ENCODE measurements at places on chromosomes 1 and 21.

- peak; percentile 70 for DNase-seq
These were observed 927 bp downstream of the WNT9A start for GRCh38 chr1:227946624-227947385.

DNA sequence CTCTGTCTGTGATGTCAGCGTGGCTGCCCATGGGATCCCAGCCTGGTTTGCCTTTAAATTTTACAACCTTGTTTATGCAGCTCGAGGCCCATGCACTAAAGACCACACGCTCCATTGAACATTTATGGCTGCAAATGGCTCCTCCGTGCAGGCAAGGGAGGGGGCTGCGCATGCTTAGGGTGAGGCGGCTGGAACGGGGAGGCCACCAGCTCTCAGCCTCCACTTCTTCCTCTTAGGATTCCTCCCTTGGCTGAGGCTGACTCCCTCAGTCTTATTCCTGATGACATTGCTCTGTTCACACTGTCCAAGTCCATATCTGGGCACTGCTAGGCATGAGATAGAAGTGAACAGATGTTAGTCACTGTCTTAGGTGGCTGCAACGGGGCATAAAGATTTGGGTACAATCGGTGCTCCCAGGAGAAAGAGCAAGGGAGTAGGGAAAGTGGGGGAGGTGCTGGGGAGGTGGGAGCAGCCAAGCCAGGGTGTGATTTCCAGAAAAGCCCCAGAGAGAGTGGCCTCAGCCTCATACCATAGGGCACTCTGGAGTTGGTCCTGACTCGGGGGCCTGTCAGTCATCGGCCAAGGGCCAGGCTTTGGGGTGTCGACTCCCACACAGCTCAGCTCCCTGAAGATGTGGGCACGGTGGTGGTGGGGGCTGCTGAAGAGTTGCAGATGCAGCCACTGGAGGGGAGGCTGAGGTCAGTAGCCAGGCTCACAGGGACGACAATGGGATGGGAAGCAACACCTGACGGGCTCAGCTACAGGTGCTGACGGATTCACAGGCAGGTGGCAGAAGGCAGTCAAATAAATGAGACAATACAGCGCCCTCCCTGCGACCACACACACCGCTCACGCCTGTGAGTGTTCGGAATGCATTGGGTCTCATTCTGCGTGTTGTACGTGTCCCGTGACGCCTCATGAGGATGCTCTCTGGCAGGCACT lies 37.3 kb upstream of the ACTL8 start:
- no peak for DNase-seq

GRCh38 chr1:51131185-51131584 lies 29.2 kb downstream of the C1orf185 start:
- DNase-seq, result no peak

- DNase-seq, result no peak
These were observed 9.1 kb downstream of the TTC22 start for GRCh38 chr1:54791880-54792522.

DNA sequence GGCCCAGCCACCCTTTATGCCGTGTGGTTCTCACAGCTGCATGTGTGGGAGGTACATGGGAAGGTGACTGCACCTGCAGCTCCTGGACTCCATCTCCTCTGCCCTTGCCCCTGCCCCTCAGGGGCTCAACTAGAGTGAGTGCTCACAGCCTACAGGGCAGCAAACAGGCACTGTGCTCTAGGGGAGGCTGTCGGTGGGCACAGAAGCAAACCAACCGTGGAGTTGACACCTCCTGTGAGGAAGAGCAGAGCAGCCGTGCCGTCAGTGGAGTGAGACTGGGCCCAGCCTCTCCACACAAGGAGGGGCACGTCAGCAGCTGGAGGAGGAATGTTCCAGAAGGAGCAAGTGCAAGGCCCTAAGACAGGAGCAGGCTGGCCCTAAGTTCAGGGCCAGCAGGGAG lies 32.7 kb downstream of the BMP8A start:
- no peak for DNase-seq

DNA sequence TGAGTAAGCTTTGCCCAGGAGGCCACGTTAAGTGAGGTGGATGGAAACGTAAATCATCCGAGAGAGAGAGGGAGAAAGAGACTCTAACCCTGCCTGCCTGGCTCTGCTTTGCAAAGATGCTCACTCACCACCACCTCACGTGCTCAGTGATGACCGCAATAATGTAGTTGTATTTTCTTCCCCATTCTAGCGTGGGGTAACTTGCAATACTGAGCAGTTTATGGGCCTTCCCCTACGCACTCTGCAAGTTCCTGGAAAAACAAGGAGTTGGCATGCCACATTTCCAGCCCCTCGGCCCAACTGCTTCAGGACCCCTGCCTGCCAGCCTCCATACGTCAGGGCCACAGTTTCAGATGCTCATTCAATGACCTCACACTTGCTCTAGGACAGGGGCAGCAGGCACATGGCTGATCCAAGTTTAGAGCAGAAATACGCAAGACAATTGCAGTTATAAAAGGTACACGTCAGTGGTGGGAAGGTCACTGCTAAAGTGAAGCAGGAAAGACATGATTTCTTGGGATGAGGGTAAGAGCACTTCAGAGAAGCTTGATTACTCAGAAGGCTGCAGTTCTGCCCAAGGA lies 112.5 kb upstream of the RAB4A start:
- DNase-seq, result no peak

DNA sequence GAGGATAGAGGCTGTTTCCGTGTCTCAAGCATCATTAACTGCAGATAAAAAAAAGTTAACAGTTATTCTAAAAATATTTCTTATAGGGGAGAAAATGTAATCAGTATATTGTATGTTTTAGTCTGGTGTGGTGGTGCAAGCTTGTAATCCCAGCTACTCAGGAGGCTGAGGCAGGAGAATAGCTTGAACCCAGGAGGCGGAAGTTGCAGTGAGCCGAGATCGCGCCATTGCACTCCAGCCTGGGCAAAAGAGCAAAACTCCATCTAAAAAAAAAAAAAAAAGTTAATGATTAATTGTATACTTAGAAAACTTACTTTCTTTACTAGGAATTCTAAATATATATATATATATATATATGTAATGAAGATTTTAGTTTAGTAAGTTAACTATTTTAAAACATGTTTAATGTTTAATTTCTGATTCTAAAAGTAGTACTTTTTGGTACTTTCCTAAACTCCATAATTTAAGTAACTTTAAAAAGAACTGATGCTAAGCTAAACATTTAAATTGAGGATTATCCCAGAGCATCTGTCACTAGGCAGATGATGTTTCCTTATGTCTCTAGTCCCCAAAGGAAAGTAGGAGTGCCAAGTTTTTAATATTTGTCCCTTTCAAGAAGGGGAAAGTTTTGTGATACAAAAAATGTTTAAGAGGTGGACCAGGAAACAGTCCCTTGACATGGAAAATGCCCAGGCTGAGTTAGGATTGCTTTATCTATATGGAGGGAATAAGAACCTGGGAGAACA lies 66.3 kb downstream of the DYRK1A start:
- no peak for DNase-seq

- DNase-seq, result no peak
These were observed 302.7 kb downstream of the SIPA1L2 start for GRCh38 chr1:232327269-232327668.

GRCh38 chr1:97721221-97721620 lies 199.6 kb downstream of the DPYD start:
- no peak for DNase-seq

GRCh38 chr21:45367402-45368351 lies 37.3 kb upstream of the COL18A1 start:
- no peak for DNase-seq

GRCh38 chr1:204408074-204408507 lies 3.5 kb downstream of the PPP1R15B start:
- peak; percentile 74 for DNase-seq

DNA sequence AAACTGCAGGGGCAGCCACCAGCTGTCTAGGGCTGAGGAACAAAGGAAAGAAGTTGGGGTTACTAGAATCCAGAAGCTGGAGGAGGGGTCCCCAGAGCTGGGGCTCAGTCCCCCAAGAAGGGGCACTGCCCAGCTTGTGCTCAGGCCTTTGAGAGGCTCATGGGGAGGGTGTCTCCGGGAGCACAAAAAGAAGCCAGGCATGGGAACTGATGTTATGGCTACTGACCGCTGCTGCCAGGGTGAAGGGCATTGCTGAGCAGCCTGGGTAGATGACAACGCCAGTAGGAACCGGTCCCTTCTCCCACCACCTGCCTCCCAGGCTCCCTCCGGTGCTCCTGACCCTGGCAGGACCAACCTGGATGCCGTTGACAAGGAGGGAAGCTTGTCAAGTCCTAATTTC lies 762.5 kb upstream of the TPTE start:
- DNase-seq, result no peak

DNA sequence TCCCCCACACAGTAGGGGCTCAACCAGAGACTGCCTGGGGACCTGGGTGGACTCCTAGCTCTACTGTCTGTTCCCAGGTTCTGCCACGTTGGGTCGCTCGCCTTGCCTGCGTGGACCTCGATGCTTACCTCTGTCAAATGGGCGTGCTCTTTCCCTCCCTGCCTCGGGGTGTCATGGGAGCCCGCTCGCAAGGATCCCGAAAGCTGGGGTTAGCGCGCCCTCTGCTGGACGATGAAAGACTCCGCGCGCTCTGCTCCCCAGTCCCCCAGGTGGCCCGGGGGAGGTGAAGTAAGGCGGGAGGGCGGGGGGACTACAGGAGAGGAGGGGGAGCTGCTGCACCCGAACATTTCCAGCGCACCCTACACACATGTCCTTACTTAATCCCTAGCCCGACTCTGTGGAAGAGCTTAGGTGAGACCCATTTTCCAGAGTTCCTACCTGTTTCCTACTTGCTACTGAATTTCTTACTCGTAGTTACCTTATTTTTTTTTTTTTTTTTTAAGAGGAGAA lies 2.3 kb upstream of the BSND start:
- peak; percentile 77 for DNase-seq

- DNase-seq, result no peak
These were observed 35.1 kb upstream of the ADORA3 start for GRCh38 chr1:111538343-111539025.
